ENCODE measurements at places on chromosomes 13 and 19.
A peak's percentile ranks its signal among the peaks of the same experiment; 100 is the strongest.

DNA sequence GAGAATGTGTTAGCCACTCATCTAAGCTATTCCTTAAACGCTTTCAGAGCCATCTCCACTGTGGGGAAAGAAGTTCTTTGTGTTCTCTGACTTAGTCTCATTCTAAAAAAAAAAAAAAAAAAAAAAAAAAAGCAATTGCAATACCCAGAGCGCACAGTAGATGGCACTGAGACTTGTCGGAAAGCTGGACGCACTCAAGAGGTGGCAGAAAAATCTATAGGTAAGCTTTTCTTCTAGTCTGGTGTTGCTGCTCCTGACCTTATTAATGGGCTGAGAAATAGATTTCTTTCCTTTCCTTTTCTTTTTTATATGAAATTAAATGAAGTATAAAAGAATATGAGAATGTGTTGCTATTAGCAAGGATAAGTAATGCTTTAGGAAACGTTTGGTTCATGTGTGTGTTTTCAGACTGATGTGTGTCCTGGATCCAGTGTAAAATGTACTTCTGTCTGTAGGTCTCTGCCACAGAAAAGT, 4.7 kb upstream of the GJB2 start:
- peak; percentile 34 for DNase-seq

- DNase-seq, result no peak
Observed at GRCh38 chr13:46961719-46962118, 64.9 kb upstream of the HTR2A start.

GRCh38 chr19:45471931-45472562, 4.3 kb downstream of the FOSB start:
- DNase-seq, result no peak

GRCh38 chr19:3852614-3853254, 16.1 kb downstream of the ZFR2 start:
- DNase-seq, result no peak

DNA sequence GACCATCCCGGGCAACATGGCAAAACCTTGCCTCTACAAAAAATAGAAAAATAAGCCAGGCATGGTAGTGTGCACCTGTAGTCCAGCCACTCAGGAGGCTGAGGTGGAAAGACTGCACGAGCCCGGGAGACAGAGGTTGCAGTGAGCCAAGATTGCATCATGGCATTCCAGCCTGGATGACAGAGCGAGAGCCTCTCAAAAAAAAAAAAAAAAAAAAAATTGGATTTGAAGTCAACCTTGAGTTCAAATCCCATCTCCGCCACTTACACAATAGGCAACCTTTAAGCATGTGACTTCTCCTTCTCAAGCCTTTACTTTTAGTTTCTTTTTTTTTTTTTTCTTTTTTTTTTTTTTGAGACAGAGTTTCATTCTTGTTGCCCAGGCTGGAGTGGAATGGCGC, 12.0 kb downstream of the KASH5 start:
- DNase-seq, result no peak

DNA sequence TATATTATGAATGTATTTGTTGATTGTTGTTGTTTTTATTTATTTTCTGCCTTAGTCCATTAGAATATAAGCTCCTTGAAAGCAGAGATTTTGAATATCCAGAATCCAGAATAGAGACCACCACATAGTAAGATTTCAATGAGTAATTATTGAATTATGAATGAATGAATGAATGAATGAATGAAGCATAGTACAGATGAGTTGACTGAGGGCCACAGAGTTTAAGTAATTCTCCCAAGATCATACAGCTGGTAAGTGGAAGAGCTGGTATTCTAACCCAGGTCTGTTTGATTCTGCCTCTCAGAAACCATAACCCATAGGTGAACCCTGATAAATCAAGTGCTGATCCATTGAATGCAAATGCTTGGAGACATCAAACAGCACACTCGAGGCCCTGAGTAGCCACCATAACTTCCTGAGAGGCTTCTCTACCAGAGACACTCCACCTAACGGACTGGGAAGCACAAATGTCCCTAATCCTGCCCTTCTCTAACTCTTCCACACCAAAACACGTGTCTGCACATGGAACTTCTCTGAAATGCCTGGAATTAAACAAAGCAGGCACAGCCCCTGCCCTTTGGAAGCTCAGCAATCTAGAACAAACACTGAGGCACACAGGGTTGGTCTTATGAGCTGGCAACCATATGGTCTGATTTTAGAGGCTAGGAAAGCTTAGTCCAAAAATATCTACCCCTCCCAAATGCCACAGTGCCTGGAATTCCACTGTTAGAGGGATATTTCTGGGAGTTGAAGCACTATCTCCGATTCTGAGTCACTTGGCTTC, 190.1 kb downstream of the FOXO1 start:
- no peak for DNase-seq

GRCh38 chr13:45861322-45861721, 9.8 kb upstream of the SIAH3 start:
- DNase-seq, result no peak

Data from Ammon's horn (tissue), 1 donor.